ENCODE measurements at places on chromosomes 5 and 9.

GRCh38 chr5:110377361-110377760 is 349.1 kb downstream of the TMEM232 start:
- no peak for DNase-seq

DNA sequence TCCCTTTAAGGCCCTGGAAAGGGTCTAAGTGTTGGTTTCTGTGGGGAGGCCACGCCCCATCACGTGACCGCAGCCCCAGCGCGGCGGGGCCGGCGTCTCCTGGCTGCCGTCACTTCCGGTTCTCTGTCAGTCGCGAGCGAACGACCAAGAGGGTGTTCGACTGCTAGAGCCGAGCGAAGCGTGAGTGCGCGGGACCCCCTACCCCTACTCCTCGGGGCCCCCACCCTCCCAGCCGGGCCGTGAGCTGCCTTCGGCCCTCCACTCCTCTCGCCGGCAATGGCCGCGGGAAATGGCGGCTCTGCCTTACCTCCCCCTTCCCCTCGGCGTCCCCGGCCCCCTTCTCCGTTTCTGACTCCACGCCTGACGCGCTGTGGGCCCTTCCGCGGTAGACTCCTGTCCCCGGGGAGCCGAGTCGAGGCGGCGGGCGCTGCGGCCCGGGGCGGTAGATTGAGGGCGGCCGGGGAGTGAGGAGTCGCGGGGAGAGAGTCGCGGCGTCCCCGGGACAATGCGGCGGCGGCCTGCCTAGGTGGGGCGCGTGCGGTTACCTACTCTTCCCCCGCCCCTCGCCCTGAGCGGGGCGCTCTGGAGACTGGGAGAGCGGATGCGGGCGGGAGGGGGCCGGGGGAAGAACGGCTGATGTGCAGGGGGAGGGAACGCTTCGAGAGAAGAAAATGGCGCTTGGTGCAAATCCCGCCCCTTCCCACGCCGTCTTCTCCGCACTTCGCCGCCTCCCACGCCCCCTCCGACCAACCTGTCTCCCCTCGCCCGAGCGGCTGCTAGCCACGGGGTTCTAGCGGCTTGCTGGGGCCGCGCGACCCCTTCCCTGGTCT is at the start of gene SUB1:
TSS of gene SUB1 (plus strand) at position 112 of the 830 bp plus-strand sequence. CDS start 2,956 bp downstream, outside the sequence.
- DNase-seq, result peak; percentile 90

GRCh38 chr9:103734471-103734870 is 359.6 kb upstream of the SMC2 start:
- DNase-seq, result no peak

GRCh38 chr9:72978744-72979143 is 25.9 kb upstream of the ALDH1A1 start:
- DNase-seq, result no peak

DNA sequence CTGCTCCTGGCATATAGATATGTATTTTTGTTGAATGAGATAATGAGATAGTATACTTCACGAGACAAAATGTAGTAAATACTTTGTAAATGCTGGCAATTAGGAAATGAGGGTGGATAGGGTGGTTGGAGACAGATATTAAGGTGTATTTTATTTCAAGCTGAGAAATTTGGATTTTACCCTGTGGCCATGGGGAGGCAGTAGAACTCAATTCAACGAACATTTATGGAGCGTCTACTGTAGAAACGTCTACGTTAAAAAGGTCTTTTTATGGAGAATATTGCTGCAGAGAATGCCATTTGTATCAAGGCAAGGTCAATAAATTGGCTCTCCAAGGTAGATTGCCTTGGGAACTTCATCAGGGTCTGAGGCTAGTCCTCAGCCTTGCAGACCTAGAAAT is 21.5 kb upstream of the RALGPS1 start:
- DNase-seq, result no peak

DNA sequence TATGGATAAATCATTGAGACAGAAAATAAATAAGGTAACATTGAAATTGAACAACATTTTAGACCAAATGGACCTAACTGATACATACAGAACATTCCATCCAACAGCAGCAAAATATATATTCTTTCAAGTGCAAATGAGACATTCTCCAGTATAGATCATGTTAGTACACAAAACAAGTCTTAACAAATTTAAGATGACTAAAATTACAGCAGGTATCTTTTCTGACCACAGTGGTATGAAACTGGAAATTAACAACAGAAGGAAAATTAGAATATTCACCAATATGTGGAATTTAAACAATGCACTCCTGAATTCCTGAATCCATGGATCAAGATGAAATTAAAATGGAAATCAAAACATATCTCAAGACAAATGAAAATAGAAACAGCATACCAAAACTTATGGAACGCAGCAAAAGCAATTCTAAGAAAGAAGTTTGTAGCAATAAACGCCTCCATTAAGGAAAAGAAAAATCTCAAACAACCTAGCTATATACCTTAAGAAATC is 115.6 kb downstream of the ADAMTS12 start:
- no peak for DNase-seq

DNA sequence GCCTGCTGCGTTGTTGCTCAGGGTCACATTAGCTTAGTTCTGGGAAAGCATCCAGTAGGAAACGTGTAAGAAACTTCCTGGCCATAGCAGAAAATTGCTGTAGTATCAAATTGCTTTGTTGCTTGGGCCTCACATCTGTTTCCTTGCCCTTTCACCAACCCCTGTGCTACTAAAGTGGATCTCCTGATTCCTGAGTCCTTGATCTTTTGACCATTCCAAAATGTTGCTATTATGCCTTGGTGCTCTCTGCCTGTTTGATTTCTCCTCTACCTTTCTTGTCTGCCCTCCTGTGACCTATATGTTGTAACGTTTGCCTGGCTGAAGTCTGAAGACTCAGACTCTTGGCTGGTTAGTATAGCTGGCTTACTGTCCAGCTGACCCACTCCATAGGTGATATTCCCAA is 350.5 kb downstream of the ADGRV1 start:
- no peak for DNase-seq

DNA sequence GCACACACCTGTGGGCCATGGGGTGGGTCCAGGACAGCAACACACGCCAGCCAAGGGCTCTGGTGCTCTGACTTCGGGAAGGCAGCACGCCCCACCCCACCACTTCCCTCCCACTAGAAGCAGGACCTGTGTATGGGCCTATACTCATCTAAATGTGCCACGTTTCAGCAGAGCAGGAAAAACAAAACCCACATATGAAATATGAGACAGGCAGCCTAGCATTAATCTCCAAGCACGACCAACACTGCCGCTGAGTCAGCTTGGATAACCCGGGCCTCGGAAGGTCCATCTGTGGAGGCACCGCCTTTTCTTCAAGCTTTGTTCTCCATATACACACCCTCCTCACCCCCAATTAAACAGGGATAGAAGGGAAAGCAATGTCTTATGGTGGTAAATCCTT is 203.1 kb downstream of the ROR2 start:
- DNase-seq, result no peak

- DNase-seq, result no peak
Observed at GRCh38 chr5:123371575-123372179, 51.5 kb downstream of the CEP120 start.

DNA sequence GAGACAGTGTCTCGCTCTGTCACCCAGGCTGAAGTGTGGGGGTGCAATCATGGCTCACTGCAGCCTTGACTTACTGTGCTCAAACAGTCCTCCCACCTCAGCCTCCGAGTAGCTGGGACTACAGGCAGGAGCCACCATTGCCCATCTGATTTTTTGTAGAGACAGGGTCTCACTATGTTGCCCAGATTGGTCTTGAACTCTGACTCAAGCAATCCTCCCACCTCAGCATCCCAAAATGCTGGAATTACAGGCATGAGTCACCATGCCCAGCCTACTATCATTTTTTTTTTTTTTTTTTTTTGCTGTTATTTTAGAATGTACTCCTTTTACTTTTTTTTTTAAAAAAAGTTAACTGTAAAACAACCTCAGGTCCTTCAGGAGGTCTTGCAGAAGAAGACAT is 449.0 kb downstream of the CCDC171 start:
- no peak for DNase-seq

DNA sequence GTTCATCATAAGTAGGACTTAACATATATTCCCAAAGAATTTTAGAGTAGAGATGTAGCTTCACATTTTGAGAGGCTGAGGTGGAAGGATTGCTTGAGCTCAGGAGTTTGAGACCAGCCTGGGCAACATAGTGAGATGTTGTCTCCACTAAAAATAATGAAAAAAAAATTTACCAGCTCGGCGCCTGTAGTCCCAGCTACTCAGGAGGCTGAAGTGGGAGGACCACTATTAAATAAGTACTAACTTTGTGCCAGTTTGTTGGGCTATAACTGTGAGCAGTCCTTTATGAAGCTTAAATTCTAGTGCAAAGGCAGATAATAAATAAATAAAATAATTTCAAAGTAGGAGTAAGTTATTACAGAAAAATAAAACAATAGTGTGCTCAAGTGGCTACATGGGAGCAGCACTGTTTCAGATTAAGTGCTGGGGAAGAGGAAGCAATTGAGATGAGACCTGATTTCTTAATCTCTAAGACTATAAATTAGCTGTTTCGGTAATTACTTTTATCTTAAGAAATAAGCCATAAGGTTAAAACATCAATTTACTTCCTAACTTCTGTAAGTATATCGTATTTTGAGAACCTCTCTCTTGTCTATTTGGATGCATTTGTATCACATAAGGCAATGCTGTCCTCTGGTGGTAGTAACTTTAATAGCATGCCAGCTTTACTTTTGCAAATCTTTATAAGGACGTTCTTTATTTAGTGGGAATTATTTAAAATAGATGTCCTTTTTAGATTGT is 98.9 kb downstream of the CSNK1G3 start:
- no peak for DNase-seq

- DNase-seq, result no peak
Observed at GRCh38 chr5:122150215-122150614, 20.9 kb downstream of the ZNF474 start.

DNA sequence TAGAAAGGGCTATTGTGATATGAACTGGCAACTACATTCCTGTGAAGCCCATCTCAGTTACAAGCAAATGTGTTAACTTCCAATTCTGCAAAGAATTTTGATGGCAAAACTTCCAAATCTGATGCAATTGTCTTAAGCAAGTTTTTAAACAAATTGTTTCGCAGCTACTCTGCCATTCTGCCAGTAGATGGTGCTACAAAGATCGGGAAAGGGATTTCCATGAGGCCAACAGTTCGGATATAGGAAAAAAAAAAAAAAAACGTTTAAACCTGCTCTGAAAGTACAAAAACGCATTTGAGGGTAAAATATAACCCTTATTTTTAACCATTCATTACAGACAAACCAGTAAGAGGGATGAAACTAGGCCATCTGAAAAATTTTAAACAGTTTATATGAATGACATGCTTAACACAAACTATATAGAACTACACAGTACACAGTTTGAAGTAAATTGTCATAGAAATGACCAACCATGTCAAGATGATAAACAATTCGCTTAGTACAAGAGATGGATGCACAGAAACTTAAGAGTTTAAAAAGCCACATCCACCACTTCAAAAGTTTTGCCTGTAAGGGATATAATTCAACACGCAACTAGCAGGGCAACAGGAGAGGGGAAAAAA is 2.2 kb downstream of the HNRNPA0 start:
- DNase-seq, result no peak

DNA sequence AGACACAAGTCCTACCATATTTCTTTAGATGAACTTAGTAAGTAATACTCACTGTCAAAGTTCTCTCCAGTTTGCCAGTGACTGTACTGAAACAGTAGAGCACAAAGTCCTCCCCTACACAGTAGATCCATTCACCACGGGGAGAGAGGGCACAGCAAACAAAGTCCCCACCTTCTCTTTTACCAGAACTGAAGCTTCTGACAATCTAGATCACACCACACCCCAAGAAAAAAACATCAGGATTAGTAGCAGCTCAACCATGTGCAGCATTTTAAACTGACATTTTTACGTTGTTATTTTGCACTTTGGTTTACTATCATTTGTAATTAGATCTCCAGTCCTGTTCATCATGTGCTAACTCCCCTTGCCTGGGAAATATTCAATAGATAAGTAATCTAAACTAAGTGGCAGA is 23.0 kb downstream of the DNAJA1 start:
- no peak for DNase-seq

- no peak for DNase-seq
Observed at GRCh38 chr5:146753641-146754040, 124.9 kb downstream of the PPP2R2B start.

GRCh38 chr9:35906923-35907699 is 1.1 kb downstream of the HRCT1 start:
- DNase-seq, result no peak

DNA sequence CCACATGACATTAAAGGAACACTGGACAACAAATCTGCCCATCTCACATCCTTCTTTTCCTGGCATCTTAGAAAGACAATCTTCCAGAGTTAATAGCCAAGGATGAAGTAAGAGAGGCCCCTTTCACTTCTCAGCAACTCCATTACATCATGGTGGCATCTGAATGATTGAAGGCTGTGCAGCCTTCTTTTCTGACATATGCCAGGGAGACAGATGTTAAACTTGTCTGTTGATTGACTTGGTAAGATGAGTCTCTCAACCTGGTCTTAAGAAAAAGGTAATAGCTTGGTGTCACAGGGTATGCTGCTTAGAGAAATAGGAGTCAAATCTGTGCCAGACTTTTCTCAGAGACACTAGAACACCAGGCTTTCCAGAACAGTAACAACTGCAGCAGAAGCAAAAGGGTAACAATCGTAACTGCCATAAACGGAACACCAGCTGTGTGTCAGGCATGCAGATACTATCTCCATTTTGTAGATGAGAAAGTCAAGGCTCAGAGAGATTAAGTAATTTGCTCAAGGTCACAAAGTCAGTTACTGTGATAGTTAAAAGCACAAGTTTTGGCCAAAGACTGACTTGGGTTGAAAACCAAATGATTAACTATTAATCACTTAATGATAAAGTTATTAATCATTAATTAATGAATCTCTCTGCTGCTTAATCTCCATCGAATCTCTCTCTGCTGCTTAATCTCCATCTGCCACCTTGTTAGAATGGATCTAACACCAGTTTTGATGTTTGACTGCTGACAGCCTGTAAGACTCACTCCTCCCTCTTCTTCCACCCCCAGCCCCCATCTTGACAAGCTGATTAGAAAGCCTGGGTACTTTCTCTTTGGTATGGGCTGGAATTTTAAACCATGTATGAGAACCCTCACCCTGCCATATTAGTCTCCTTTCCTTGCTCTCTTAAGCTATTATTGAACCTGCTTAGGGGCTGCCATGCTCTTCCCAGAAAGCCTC is 353.5 kb downstream of the ENC1 start:
- no peak for DNase-seq

- DNase-seq, result no peak
Observed at GRCh38 chr5:60959156-60959555, 14.2 kb downstream of the NDUFAF2 start.

DNA sequence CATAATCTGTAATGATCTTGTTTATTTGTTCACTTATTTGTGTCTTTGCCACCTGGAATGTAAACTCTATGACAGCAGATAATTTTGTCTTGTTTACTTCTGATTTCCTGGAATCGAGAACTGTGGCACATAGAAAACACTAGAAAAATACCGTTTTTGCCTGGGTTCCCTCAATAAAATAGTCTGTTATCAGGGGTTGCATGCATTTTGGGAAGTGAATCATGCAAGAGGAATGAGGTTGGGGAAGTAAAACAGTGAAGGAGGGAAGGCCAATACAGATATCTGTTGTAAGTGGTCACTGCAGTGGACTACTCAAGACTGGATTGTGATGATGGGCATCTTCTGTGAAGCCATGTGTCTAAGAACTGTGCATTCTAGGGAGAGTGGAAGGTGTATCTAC is 45.2 kb upstream of the IL6ST start:
- DNase-seq, result no peak
